Uterus (tissue), 4 donors: ENCODE measurements at places on chromosomes 3 and 15. TPM values are rescaled to one million over a fixed set of nuclear protein-coding genes. Genes with fewer than 3 reads are reported as not detected.

DUOXA2 gene
- total RNA-seq = not detected

SERINC4 gene
- total RNA-seq = 0.28 TPM

BOC gene
- total RNA-seq = 103 TPM

CYP8B1 gene
- not detected for total RNA-seq

RPS17 gene
- total RNA-seq = 754 TPM

PTPN23 gene
- total RNA-seq = 26.3 TPM

KBTBD12 gene
- not detected for total RNA-seq

FBXW12 gene
- total RNA-seq = not detected

SNX33 gene
- 41.2 TPM for total RNA-seq

GPR62 gene
- 8.2 TPM for total RNA-seq

CCDC54 gene
- not detected for total RNA-seq

SLC6A1 gene
- total RNA-seq = under 0.01 TPM

ELL3 gene
- not detected for total RNA-seq

DPPA4 gene
- total RNA-seq = not detected

AGTR1 gene
- total RNA-seq = 5.4 TPM

GRCh38 chr3:125608419-125608818 lies 13.1 kb upstream of the OSBPL11 start:
- H3K27ac ChIP-seq = no peak overlapping the region
- no peak for DNase-seq
- no peaks in the 10 kb centered on the region for H3K4me1 ChIP-seq
- no peaks in the 10 kb centered on the region for H3K27me3 ChIP-seq
- no peak overlapping the region for H3K4me3 ChIP-seq
- H3K36me3 ChIP-seq = no peaks in the 10 kb centered on the region

- no peak for DNase-seq
- H3K4me1 ChIP-seq = no peaks in the 10 kb centered on the region
- no peak overlapping the region for H3K27ac ChIP-seq
Measured at GRCh38 chr3:149204390-149204991, 17.1 kb downstream of the CP start.

DNA sequence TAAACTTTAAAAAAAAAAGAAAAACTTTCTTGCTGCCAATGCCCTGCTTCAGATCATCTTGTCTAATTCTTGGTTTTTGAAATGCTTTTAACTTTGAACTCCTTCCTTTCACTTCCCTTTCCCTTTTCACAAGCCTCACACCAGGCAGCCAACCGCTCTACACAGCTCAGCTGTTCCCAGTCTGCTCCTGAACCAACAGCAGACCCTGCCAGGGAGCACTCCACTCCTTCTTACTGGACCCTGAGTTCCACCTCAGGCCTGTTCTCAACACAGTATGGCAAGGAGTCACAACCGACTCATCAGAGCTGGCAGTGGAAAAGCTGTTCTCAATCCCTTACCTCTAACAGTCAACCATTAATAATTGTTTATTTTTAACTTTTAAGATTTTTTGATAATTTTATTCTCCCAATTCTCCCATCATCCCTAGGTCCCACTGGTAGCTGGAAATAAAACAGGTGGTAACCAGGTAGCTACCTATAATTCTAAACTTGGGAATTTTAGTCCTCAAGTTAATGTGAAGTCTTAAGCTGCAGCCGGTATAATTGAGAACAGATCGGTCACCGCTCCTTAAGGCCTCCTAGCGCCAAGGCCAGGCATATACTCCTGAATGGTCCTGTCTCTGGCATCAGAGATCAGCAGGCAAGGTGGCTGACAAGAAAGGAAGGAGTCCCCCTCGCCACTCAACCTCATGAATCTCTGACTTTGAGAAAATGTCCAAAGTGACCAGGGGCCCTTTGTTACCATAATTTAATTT lies 43.9 kb downstream of the BOC start:
- H3K4me1 ChIP-seq = peaks cover 24% of the 10 kb centered on the region
- DNase-seq = no peak
- no peak overlapping the region for H3K4me3 ChIP-seq
- H3K27ac ChIP-seq = peak overlapping the region; percentile 71
- no peaks in the 10 kb centered on the region for H3K27me3 ChIP-seq
- no peaks in the 10 kb centered on the region for H3K36me3 ChIP-seq

DNA sequence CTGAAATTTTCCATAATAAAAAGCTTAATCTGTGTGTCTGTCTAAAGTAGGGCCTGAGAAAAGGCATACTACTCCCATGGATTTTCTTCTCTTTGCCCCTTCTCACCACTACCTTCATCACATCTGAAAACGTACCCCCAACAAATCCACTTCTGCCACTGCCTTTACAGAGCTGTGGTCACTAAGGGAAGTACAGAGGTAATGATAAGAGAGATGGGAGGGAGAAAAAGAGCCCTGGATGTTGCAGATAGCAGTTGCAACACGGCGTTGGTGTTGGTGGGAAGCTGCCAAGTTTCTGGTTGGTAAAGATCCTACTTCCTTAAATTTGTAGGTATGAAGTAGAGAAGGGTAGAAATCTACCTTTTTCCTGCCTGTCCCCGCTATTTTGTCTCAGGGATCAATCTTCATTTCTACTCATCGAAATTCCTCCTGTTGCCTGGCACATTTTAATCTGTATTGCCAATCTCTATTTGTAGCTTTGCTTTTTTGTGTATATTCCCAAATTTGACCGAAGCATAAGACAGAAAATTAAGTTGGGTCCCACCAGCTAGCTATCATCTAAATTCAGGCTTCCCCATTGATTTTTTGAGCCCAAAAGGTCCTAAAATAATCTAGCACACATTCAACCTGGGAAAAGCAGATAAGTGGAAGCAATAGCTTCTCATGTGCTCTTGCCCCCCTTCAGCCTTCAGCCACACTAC lies 102.9 kb downstream of the TFDP2 start:
- no peak overlapping the region for H3K27ac ChIP-seq
- H3K4me1 ChIP-seq = no peaks in the 10 kb centered on the region
- DNase-seq = no peak
- H3K4me3 ChIP-seq = no peak overlapping the region
- no peaks in the 10 kb centered on the region for H3K27me3 ChIP-seq

DNA sequence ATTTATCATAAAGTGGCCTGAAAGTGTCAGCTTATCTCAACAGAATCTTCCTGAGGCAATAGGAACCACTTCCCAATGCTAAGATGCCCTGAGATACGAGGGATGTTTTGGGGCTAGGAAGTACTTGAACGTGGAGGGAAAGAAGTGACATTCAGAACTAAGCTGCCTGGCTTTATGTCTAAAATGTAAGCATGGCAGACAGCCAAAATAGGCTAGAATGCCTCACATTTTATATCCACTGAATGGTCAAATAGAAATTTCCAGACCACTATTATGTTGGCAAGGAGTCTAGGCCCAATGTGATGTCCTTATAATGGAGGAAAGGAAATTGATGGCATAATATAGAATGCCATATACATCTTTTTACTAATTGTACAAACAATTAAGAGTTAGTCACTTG lies 154.9 kb downstream of the PEX5L start:
- no peaks in the 10 kb centered on the region for H3K36me3 ChIP-seq
- no peaks in the 10 kb centered on the region for H3K4me1 ChIP-seq
- DNase-seq = no peak
- no peak overlapping the region for H3K27ac ChIP-seq
- no peaks in the 10 kb centered on the region for H3K27me3 ChIP-seq

- no peak for DNase-seq
- H3K4me3 ChIP-seq = no peak overlapping the region
- no peaks in the 10 kb centered on the region for H3K4me1 ChIP-seq
- H3K36me3 ChIP-seq = no peaks in the 10 kb centered on the region
- H3K27ac ChIP-seq = no peak overlapping the region
Measured at GRCh38 chr3:71189480-71189879, 394.0 kb downstream of the FOXP1 start.

DNA sequence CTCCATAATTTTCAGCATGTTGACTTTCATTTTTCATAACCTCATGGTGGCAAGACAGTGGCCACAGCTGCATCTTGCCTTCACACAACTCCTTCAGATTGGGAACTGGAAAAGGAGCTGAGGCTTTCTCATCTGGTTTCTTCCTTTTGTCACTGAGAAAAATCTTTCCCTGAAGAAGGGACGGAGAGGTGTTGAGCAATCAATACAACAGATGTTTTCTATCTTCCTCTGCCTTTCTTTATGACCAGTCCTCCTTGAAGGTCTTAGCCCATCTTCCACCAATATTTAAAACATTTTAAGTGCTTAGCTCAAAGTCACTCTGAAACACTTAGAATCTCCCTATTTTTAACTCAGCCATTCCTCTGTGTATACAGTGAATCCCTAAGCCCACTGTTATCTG lies 11.9 kb downstream of the ZNF660 start:
- H3K27me3 ChIP-seq = no peaks in the 10 kb centered on the region
- no peaks in the 10 kb centered on the region for H3K4me1 ChIP-seq
- no peak for DNase-seq

DNA sequence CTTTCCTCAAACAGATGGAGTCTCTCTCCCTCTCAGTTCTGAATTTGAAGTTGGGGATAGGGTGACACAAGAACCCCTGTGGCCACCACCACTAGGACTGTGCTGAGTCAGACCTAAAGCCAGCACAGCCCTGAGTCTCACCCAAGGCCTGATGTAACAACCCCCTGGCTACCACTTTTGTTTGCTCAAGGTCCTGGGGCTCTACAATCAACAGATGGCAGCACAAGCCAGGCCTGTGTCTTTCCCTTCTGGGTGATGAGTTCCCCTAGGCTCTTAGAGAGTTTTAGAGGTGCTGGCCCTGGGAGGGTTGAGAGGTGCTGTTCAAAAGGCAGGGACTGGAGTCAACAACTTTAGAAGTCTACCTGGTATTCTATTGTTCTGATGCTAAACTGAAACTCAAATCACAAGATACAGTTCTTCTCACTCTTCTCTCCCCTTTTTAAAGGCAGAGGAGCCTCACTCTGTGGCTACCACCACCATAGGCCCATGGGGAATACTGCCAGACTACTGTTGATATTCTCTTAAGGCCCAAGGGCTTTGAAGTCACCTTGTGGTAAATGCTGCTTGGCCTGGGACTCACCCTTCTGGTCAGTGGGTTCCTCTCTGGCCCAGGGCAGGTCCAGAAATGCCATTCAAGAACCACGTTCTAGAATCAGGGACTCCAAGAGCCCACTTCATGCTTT lies 6.5 kb downstream of the OR5K4 start:
- no peak for DNase-seq
- no peaks in the 10 kb centered on the region for H3K27me3 ChIP-seq
- H3K4me3 ChIP-seq = no peak overlapping the region
- no peak overlapping the region for H3K27ac ChIP-seq

GRCh38 chr15:69862540-69862939 lies 235.2 kb downstream of the TLE3 start:
- no peaks in the 10 kb centered on the region for H3K27me3 ChIP-seq
- no peak for DNase-seq
- no peak overlapping the region for H3K4me3 ChIP-seq
- H3K4me1 ChIP-seq = no peaks in the 10 kb centered on the region

DNA sequence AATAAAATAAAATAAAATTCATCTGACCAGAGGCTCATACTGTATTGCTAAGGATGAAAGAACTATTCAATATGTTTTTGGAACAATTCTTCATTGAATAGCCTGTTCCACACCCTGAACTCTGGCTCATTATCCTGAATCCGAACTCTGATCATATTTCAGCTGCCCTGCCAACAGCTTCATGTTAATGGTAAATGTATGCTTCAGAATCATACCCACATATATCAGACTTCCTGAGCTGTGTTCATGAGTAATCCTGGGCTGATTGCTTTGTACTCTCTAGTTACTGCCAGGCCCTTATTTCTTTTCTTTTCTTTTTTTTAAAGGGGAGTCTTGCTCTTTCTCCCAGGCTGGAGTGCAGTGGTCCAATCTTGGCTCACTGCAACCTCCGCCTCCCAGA lies 11.8 kb downstream of the INO80 start:
- no peaks in the 10 kb centered on the region for H3K36me3 ChIP-seq
- no peak for DNase-seq
- no peaks in the 10 kb centered on the region for H3K27me3 ChIP-seq
- no peak overlapping the region for H3K27ac ChIP-seq
- H3K4me1 ChIP-seq = no peaks in the 10 kb centered on the region
- H3K4me3 ChIP-seq = no peak overlapping the region

DNA sequence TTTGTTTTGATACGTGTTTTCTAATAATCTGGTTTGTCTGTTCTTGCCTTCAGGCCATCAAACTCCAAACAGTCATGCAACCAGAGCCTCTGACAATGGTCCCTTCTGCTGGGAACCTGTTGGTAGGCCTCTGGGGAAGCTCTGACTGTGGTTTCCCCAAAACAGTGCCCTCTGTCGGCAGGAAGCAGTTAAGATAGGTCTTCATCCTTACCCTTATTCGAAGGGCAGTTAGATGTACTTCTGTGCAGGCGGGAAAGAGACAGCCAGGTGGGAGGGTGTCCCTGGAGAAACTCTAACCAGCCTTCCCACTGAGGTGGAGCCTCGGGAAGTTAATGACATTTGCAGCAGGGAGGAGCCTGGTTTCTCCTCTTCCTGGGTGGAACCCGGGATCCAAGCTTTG lies 81.6 kb upstream of the CHMP2B start:
- no peak overlapping the region for H3K27ac ChIP-seq
- H3K36me3 ChIP-seq = no peaks in the 10 kb centered on the region
- no peaks in the 10 kb centered on the region for H3K4me1 ChIP-seq
- no peak for DNase-seq
- H3K4me3 ChIP-seq = no peak overlapping the region

GRCh38 chr3:43779850-43780249 lies 89.1 kb downstream of the ABHD5 start:
- H3K27me3 ChIP-seq = no peaks in the 10 kb centered on the region
- no peaks in the 10 kb centered on the region for H3K4me1 ChIP-seq
- no peak overlapping the region for H3K4me3 ChIP-seq
- DNase-seq = no peak

GRCh38 chr3:353191-353739 lies 156.7 kb downstream of the CHL1 start:
- no peak for DNase-seq
- H3K27me3 ChIP-seq = no peaks in the 10 kb centered on the region
- no peak overlapping the region for H3K4me3 ChIP-seq
- no peaks in the 10 kb centered on the region for H3K36me3 ChIP-seq
- no peaks in the 10 kb centered on the region for H3K4me1 ChIP-seq
- no peak overlapping the region for H3K27ac ChIP-seq

DNA sequence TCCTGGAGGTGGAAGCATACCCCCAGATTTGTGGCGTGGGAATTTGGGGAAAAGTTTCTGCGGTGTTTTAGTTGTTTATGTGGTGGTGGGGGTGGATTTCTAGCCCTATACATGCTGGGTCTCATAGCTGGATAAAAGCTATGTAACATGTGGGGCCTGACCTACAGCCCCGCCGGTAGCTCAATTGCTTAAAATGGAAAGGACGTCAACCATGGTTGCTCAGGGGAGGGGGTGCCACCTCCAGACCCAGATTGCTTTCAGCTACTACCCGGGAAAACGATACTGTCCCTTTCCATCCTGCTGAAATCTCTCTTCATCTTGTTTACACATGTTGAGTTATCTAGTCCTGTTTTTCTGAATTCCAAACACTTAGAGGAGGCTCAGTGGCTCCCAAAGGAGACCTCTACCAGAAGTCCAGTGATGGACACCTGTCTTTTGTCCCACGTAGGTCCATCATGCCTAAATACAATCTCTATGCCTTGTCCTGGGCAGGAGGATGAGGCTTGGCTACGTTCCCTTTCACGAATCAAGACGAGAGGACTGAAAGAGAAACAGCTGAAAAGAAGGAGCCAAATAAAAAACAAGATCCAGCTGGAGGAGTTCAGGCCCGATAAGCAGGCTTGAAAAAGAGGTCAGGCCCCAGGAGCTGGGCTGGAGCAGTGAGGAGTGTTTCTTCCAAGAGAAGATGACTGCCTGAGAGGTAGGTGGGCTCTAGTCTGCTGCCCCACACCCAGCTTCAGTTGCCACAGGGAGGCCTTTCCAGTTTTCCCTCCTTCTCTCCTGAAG lies 72.1 kb upstream of the TPRG1 start:
- peak; percentile 79 for DNase-seq
- no peaks in the 10 kb centered on the region for H3K36me3 ChIP-seq
- no peak overlapping the region for H3K4me3 ChIP-seq

GRCh38 chr3:31116651-31117050 lies 222.2 kb upstream of the GADL1 start:
- no peak for DNase-seq
- H3K4me3 ChIP-seq = no peak overlapping the region
